Jurkat, Clone E6-1 (cell line): ENCODE measurements at places on chromosomes 11 and 22.

GRCh38 chr11:23765682-23766252 is 731.1 kb upstream of the LUZP2 start:
- DNase-seq = no peak

GRCh38 chr22:37402184-37402506 is 25.1 kb downstream of the ELFN2 start:
- no peak for DNase-seq

- DNase-seq = no peak
These were observed 9.4 kb downstream of the IGLL1 start for GRCh38 chr22:23570681-23571080.

DNA sequence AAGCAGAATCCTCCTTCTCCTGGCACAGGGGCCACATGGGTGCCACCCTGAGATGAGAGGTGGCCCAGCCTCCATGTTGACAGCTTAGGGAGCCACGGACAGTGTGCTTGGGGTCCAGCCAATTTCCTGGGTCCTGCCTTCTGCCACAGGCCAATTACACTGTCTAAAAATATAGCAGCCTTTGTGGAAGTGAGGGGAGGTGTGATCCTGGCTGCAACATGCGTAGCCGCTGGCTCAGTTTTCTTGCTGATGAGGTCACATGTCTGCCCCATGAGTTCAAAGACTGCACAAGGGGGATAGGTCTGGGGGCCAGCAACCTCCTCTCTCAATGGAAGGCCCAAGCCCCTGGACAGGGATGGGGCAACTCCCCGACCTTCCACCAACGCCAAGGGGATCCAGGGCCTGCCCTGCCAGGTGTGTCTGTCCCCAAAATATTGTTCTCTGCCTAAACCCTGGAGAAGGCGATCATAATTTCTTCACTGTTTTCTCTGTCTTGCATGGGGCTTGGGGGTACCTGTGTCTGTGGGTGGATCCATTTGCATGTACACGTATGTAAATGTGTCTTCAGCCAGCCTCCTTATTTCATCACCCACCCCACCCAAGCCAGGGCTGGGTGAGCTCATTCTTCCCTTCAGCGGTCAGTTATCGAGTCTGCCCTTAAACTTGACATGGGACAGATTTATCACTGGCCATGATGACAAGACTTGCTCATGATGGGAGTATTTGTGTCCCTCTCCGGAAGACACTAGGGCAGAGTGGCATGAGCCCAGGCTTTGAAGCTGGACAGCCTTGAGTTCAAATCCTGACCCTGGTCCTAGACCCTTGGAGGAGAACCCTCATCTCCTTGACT is 59.4 kb downstream of the OTOG start:
- no peak for DNase-seq

GRCh38 chr22:19846620-19847344 is 7.9 kb downstream of the GNB1L start:
- DNase-seq = no peak

GRCh38 chr11:61702701-61703312 is 22.6 kb downstream of the DAGLA start:
- DNase-seq = peak; percentile 28

DNA sequence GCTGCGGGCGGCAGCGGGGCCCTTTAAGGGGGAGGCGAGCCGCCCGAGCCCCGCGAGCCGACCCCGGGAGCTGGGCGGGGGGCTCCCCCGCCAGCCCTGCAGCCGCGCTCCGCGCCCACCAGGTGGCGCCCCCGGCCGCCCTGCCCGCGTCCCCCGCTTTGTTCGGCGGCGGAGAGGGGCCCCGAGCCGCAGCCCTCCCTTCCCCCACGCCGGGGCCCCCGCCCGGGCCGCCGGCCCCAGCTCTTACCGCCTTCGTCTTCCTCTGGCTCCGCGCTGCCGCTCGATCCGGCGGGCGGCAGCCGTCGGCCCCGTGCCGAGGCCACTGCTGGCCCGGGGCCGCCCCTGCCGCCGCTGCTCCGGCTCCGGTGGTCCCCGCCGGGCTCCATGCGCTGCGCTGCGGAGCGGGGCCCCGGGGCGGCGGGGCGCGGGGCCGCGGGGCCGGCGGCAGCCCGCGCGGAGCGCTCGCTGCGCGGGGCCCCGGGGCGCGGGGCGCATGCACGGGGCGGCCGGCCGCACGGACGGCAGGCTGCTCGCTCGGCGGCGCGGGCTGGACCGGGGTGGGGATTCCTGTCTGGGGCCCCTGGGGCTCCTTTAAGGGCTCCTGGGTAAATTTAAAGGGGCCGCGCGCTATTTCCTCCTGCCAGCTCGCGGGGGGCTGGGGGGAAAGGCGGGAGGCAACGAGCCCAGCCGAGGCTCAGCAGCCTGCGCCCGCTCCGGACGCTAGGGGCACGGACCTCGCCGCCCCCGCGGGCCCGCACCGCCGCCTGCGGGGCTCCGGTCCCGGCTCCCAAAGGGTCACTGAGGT is at the start of gene ZFTA:
TSS of gene ZFTA (minus strand) at position 539 of the 805 bp plus-strand sequence. CDS start at position 386, 153 bp downstream.
- peak; percentile 37 for DNase-seq
